Stimulated activated CD4-positive, alpha-beta T cell treated with anti-CD3 and anti-CD28 coated beads, Interleukin-1b, Interleukin-23, amount 100 ng/mL, for 1 hour (primary cell): ENCODE measurements at places on chromosomes 2 and 18.

DNA sequence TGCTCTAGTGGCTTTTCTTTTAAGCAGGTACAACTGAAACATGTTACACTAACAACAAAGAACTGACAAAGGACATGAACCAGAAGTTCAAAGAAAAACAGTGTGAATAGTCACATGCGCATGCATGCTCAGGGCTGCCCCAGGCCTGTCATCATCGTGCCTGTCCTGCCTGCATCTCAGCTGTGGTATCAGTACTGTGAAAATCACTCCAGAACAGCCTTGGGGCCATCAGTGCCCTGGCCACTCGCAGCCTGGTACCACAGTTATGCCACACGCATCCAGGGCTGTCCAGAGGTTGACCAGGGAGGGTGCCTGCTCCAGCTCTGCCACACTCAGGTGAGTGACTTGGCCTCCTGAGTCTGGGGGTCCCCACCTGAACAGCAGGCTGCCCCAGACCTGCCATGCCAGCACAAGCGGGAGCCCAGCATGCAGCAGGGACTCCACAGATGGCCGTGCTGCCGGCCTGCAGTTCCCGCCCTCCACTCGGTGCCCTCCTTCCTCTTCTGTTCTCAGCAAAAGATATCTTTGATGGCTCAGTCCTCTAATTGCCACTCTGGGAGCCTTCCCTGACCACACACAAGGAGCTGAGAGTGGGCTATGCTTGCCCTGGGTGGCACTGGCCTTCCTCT lies 12.3 kb downstream of the LIMS2 start:
- DNase-seq = no peak

DNA sequence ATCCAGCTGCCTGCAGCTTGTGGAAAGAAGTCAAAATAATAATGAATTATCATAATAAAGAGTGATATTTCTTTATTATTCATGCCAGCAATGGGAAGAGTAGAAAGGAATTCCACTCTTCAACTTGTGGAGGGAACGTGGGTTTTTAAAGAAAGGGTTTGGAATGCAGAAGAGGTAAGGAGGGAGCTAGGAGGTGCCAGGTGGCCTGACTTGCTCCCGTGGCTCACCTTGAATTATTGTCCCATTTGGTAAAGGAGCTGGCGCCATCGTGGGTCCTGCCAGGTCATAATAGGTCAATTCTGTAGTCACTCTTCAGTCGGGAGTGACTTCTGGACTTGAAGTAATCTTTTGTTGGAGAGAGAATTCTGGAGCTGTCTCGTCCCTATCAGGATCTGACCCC lies 95.2 kb upstream of the BARD1 start:
- no peak for DNase-seq

DNA sequence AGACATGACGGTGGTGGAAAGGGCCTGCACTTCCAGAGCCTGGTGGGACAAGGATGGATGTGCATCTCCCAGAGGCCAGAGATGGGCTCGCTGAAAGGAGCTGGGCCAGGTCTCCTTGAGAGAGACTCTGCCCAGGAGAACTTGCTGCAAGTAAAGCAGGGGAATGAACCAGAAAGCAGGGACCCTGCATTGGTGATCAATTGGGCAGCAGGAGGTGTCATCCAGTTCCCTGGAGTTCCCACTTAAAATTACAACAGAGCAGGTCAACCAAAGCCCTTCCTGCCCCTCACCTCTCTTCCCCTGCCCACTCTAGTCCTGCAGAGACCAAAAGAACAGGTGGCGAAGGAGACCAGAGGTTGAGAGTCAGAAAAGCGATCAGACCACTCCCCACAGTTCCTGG lies 69.7 kb upstream of the CAB39 start:
- no peak for DNase-seq

DNA sequence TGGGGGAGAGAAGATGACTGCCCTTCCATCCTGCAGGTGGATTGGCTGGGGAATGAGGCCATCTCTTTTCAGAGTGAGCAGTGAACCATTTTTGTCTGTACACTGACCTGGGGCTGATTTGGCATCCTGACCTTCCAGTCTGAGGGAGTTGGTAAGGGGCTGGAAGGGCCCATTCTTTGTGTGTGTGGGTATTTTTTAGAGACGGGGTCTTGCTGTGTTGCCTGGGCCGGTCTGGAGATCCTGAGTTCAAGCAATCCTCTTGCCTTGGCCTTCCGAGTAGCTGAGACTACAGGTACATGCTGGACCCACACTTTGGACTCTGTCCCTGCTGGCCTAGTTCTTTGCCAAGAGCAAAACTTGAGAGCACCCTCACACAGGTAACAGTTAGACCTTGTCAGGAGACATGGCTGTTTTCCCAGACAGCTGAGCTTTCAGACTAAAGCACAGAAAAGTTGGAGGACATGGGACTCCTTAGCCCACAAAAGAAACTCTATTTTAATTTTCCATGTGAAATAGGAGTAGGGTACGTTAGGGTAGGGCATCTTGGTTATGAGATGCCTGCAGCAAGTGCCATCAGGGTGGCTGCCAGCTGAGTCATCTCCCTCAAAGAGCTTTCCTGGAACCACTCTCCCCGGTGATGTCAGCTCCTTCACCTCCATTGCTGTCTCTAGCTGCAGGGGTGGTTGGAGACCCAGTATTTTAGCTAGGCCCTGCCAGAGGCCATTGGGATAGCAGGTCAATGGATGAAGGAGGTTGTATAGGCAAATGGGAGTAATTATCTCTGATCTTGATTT lies 60.7 kb downstream of the DGKD start:
- DNase-seq = no peak

DNA sequence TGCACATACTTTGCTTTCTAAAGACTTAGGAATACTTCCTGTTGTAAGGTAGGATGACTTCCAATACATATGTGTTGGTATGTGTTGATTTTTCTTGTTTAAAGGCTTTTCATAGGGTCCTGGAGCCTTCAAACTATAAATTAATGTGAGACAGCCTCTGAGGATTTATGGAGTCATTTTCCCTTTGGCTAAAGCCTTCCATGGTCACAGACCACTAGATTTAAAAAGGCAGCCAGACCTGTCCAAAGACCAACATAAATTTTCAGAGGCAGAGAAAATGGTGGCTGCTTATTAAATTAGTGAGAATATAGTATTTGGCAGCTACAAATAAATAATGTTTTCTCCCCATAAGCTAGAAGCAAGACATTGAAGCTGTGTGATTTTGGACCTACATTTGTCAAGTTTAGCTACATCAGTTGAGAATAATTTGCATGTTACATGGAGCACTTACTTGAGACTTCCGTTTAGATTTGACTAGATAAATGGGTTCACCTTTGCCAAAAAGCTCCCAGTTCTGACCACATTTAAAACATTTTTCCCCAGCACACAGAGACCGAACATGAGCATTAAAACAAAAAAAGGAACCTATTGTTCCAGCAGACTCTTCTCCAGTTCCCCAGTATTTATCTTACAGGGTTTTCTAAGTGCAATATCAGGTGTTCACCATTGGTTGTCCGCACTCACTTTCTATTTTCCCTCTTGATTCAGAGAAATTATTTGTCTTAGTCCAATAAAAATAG lies 402.9 kb downstream of the PARD3B start:
- no peak for DNase-seq

DNA sequence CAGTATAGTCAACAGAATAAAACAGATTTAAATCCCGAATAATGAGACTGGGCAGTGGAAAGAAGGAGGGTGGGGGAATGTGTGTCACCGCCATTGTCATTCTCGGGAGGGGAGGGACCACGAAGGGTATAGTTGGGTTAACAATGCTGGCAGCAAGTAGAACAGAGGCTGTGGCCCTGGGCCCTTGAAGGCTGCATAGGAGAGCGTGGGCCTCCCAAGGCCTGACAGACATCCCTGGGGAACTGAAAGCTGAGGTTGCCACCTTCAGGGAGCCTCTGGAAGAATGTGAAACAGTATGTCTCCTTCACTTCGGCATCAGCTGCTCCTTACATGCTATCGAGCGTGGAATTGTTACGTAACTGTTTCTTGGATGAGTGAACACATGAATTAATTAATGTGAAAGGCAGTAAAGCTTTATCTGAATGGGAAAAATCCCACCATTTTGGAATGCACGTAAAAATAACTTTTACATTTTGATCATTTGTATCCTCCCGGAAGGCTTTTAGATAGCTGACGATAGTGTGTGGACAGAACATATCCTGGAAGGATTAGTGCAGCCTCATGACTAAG lies 92.8 kb upstream of the TTC39C start:
- no peak for DNase-seq

DNA sequence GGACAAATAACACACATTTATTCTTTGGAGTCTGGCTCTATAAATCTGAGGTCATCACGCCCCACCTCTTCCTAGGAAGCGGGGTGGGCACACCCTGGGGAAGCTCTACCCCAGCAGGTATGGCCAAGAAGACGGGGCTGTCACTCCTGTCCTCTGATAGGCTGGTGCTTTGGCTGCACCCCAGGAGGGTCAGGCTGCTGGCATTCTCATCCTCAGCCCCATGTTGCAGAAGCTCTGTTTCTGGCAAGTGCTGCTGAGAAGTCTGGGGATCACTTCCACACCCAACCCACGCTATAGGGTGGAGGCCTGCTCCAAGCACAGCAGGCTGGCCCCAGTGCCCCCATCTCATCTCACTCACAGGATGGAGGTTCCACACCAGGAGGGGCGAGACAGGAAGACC lies 17.6 kb downstream of the ARHGEF4 start:
- DNase-seq = no peak

- no peak for DNase-seq
Observed at GRCh38 chr2:54946220-54946805, 103.9 kb downstream of the RTN4 start.

DNA sequence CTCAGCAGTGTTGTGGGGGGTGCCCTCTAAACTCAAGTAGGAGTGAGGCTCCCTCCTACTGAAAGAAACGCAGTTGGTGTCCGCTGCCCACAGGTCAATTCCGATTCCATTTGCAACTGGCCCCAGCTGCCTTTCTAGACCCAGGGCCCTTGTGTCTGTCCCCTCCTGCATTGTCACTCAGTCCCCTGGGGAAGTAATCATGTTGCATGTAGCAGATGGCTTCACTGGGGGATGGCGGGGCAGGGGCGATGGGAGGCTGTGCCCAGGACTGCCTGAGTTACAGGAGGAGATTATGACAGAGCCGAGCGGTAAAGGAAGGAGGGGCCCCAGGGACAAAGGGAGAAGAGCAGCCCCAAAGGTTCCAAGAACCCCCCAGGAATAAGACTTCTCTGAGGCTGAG lies 62.5 kb upstream of the SH3RF3 start:
- no peak for DNase-seq

GRCh38 chr2:239802185-239802649 lies 222.9 kb downstream of the NDUFA10 start:
- DNase-seq = no peak

GRCh38 chr2:15636972-15637785 lies 45.5 kb downstream of the DDX1 start:
- DNase-seq = peak; percentile 7

- no peak for DNase-seq
Observed at GRCh38 chr2:43327119-43327518, 100.7 kb upstream of the ZFP36L2 start.

DNA sequence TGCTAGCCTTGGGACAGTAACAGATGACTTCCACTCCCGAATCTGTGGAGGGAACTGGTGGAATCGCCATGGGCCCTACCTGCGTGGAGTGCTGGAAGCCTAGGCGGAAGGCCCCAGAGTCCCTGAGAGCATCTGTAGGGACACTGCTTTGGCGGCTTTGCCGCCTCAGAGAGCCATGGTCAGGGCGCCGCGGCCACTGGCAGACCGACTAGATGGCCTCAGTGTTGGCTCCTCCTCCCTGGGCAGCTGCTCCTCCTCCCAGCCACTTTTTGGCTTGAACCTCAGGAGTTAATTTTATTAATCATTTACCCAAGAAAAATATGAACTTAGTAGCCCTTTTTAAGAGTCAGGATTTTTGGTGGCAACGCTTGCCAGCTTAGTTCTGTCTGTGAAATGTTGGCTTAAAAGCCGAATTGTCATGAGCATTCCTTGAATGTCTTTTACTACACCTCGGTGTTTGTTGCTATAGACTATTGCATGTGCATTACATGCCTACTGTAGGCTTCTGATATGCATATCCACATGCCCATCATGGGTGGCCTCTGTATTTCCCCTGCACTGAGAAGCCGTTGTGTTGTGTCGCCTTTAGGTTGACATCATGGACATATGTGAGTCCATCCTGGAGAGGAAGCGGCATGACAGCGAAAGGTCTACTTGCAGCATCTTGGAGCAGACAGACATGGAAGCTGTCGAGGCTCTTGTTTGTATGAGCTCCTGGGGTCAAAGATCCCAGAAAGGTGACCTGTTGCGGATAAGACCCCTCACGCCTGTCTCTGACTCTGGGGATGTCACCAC lies 2.4 kb downstream of the KLF11 start:
- no peak for DNase-seq

GRCh38 chr2:239098288-239098970 lies 250.5 kb downstream of the TWIST2 start:
- no peak for DNase-seq

- no peak for DNase-seq
Observed at GRCh38 chr2:240183006-240183874, 42.8 kb upstream of the OTOS start.

DNA sequence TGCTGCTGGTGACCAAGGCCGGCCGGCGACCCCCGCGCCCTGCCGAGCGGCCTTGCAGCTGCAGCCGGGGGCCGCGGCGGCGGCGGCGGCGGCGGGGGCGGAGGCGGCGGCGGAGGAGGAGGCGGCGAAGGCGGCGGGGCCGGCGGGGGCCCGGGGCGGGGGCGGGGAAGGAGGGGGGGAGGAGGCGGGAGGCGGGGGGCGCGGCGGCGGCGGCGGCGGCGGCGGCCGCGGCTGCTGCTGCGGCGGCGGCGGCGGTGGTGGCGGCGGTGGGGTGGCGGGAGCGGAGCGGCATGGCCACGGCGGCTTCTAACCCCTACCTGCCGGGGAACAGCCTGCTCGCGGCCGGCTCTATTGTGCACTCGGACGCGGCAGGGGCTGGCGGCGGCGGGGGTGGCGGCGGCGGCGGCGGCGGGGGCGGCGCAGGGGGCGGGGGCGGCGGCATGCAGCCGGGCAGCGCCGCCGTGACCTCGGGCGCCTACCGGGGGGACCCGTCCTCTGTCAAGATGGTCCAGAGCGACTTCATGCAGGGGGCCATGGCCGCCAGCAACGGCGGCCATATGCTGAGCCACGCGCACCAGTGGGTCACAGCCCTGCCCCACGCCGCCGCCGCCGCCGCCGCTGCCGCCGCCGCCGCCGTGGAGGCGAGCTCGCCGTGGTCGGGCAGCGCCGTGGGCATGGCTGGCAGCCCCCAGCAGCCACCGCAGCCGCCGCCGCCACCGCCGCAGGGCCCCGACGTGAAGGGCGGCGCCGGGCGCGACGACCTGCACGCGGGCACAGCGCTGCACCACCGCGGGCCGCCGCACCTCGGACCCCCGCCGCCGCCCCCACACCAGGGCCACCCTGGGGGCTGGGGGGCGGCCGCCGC lies 1.5 kb downstream of the POU3F3 start:
- no peak for DNase-seq

DNA sequence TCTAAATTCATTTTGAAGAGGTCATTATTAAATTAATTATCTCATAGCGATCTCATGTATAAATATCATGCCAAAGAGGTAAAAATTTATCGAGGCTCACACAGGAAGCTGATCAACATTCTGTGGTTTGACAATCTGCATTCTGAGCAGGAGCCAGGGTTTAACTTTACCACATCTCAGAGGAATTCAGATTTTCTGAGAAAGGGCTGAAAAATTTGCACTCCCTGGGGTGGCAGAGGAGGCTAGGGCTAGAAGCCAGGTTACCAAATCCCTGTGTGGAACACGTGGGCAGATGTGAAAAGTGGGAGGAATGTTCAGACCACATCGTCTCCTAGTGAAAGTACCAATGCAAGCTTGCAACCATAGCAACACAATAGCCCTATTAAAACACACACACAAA lies 63.5 kb upstream of the CTLA4 start:
- no peak for DNase-seq

GRCh38 chr18:51382081-51382480 lies 184.6 kb upstream of the MEX3C start:
- no peak for DNase-seq

- DNase-seq = no peak
Observed at GRCh38 chr2:88053934-88054781, 1.4 kb downstream of the KRCC1 start.
